ENCODE measurements at places on chromosomes 11 and 22.

DNA sequence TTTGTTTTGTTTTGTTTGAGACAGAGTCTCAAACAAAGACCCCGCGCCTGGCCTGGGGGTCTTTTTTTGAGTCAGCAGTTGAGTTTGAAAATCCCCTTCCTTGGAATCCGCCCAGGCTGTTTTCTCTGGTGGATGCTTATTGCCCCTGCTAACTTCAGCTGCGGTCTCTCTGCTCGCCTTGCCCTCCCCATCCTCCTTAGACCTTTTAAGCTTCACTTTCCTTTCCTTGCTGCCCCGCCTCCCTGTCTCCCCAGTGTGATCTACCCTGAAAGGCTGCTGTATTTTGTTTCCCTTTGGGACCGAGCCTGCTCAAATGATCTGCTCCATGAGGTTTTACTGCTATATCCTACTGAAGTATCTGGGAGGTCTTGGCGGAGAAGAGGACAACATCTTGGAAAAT is 2.5 kb downstream of the USP18 start:
- no peak for DNase-seq

DNA sequence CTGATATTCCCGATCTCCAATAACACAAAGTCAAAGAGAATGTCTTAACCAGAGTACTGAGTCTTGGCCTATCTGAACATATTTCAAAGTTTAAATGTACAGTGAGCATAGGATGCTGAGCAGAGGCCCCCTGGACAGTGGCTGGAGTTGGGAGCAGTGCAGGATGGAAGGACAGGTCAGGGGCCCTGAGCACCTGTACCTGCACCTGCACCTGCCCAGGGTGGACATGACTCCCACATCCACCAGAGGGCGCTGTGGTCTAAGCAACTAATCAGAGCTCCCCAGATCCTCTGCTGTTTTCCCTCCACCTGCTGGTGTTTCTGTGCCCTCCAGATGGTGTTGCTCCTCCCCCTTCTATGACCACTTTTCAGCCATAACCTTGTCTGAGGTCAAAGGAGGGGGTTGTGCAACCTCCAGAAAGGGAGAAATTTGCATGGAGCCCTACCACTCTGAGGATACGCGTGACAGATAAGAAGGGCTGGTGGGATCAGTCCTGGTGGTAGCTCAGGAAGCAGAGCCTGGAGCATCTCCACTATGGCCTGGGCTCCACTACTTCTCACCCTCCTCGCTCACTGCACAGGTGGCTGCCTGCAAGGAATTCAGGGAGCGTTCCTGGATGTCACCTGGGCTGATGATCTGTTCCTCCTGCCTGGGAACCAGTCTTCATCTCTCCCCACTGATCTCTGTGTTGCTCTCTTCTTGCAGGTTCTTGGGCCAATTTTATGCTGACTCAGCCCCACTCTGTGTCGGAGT is 49.1 kb upstream of the VPREB1 start:
- DNase-seq: peak; percentile 20

GRCh38 chr11:19994672-19995071 is 165.6 kb downstream of the DBX1 start:
- DNase-seq: no peak

DNA sequence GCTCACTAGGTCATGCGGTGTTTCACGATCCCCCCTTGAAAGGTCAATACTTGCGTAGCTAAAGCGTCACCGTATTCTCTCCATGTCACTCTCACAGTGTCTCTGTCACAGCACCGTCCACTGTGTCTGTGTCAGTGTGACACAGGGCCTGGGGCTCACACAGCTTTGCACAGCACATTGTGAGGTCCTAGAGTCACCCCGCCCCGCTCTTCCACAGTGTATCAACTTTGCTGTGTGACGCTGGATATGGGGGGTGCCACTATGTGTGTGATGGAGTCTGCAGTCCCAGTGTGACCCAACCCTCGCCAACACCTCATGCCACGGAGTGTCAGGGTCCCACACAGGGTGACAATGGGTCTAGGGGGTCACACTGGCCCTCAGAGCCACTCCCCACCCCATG is 583 bp downstream of the P4HA3 start:
- DNase-seq: no peak

DNA sequence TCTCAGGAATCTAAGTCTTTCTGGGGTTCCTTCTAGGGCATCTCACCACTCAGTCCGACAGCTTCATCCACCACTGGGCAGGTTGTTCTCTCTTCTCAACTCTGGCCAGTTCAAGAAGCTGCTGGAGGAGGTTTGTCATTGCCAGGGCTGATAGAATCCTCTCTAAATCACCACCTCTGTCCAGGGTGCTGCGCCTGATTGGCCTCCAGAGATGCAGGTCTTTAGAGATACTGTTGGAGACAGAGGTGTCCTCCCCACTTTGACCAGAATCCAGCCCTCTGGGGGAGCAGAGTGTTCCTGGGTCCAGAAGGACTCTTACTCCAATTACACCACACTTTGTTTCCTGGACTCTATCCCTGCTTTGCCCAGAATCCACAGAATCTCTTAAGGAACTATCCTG is 90.2 kb downstream of the NELL1 start:
- no peak for DNase-seq

- no peak for DNase-seq
These were observed 454.0 kb upstream of the DDI1 start for GRCh38 chr11:103582351-103582909.

GRCh38 chr11:17929171-17929570 is 83.7 kb downstream of the SERGEF start:
- DNase-seq: no peak

GRCh38 chr11:72812604-72812966 is 1.6 kb upstream of the ATG16L2 start:
- no peak for DNase-seq

GRCh38 chr11:114150671-114151070 is 91.2 kb downstream of the ZBTB16 start:
- DNase-seq: no peak

- no peak for DNase-seq
These were observed 237.4 kb downstream of the TTC28 start for GRCh38 chr22:28442264-28442710.

DNA sequence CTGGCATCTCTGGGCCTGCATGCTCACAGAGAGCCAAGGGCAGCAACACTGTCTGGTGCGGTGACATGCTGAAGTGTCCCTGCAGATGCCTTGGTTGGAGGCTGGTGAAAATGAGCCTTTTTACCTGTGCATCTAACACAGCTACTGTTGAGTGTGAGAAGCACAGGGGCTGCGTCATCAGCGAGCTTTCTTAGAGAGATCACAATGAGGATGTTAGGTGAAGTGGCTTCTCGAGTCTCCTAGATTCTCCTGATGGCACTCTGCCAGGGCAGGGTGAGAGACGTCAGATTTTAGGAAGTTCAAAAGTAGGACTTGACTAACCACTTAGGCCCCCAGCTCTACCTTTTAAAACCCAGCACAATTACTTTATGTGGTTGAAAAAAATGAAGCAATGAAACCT is 3.6 kb upstream of the SLC15A3 start:
- no peak for DNase-seq

- DNase-seq: no peak
These were observed 30.4 kb upstream of the CKAP5 start for GRCh38 chr11:46876471-46876870.

GRCh38 chr11:64723907-64724862 is 1.2 kb upstream of the NRXN2 start:
- no peak for DNase-seq

All from retinal pigment epithelial cell (primary cell).